CD4-positive, alpha-beta T cell treated with Interleukin-17A for 1 hour (primary cell): ENCODE measurements at places on chromosomes 2 and 18.

DNA sequence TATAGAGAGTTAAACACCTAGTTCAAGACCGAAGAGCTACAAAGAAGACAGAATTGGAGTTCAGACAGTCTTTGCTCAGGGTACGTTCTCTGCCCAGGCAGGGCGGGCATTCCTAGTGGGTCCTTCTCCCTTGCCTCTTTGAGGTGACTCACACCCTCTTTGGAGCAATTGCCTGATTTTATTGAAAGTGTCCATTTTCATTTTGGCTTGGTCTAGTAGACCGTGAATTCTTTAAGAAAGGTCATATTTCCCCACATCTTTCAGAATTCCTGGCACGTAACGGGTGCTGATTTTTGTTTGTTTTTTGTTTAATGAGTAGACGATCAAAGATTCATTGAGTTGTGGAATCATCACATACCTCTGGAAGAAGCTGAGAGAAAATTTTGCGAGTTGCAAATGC, 871.5 kb downstream of the RNF144A start:
- no peak for DNase-seq

DNA sequence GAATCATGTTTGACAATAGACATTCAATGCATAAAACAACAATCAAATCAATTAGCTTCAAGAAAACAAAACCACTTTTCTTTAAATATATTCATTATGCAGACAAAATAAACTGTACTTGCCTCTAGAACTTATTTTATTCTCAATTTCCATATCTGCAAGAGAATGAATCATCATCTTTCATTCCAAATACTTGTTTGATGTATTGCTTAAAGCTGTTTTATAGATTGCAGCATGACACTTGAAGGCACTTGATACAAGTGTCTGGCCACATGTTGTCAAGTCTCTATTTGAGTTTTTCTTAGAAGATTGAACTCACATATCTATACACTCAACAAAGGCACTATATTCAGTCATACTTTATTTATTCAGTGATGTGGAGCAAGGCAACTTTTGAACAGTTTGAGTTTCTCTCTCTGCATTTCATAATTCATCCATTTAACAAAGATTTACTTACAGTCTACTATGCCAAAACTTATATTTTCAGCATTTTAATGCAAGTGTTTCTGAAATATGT, 38.7 kb upstream of the DDX18 start:
- DNase-seq = no peak

- DNase-seq = no peak
Measured at GRCh38 chr2:220076734-220077133, 449.3 kb downstream of the SLC4A3 start.

GRCh38 chr2:11629851-11630250, 40.1 kb downstream of the NTSR2 start:
- no peak for DNase-seq

DNA sequence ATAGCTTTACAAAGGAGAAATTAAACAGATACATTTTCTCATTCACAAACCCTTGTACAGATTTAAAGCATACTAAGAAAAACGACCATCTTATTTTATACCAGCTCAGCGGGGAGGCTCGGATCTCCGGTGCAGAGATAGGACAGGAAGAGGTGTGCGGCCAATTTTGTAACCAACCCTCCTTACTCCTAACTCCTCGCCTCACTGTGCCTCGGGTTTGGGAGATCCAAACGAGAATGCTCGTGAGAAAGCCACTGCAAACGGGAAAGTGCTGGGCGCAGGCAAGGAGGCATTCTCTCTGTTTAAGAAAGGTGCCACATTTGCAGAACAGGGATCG, 1.2 kb downstream of the KDSR start:
- DNase-seq = no peak
